EL (cell line): ENCODE measurements at places on chromosomes 1 and 21.
A peak's percentile ranks its signal among the peaks of the same experiment; 100 is the strongest.

- no peak for DNase-seq
Measured at GRCh38 chr1:93340090-93340489, 5.6 kb upstream of the DR1 start.

GRCh38 chr1:62012836-62013235, 181.8 kb upstream of the L1TD1 start:
- DNase-seq: no peak

- DNase-seq: peak; percentile 75
Measured at GRCh38 chr1:236063919-236064673, 794 bp downstream of the NID1 start.

DNA sequence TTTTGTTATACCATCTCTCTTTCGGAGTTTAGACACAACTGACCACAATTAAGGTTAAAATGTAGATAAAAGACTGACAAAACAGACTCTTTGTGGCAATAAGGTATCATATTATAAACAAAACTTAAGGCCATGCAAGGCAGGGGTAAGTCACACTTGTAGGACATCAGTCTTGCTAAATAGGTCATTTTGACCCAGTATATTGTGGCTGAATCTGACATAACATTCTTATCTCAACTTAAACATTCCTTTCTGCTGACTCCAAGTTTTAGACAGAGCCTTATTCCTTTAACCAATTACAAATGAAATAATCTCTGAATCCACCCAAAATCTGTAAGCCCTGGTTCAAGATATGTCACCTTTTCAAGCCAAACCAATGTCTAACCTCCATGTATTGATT, 733.4 kb upstream of the B3GALT2 start:
- peak; percentile 49 for DNase-seq
